Stimulated activated CD8-positive, alpha-beta memory T cell treated with anti-CD3 and anti-CD28 coated beads, Interleukin-15, amount 100 ng/mL, for 4 hours (primary cell): ENCODE measurements at places on chromosomes 3 and 15.

DNA sequence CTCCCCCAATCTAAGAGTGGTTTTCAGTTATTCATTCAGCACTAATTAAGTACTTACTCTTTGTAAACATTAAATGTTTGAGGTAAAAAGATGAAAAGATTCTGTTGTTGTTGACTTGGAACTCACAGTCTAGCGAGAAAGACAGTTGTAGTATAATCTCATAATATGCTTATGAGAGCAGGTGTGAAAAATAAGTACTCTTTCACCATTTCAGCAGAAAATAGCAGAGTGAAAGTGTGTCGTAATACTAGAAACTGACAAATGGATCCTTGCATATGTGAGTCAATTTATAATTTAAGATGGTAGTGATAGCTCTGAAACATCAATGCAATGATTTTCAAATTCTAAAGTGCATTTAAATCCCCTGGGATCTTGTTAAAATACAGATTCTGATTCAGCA lies 618.8 kb upstream of the CCDC54 start:
- no peak for DNase-seq

DNA sequence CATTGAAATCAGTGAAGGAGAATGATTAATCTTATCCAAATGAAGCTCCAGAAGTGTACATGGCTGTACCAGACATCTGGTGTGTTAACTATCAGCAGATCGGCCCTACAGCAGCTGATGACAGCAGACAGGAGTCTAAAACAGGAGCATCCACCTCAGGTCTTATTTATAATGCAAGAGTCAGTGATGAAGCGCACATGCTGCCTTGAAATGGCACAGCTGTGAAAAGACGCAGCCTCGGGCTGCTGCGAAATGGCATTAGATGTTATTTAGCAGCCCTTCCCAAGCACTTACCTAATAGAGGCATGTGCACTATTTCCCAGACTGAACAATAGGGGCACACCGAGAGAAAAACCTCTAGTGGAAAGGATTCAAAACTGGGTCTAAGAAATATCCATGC lies 472.3 kb upstream of the CBLB start:
- no peak for DNase-seq

DNA sequence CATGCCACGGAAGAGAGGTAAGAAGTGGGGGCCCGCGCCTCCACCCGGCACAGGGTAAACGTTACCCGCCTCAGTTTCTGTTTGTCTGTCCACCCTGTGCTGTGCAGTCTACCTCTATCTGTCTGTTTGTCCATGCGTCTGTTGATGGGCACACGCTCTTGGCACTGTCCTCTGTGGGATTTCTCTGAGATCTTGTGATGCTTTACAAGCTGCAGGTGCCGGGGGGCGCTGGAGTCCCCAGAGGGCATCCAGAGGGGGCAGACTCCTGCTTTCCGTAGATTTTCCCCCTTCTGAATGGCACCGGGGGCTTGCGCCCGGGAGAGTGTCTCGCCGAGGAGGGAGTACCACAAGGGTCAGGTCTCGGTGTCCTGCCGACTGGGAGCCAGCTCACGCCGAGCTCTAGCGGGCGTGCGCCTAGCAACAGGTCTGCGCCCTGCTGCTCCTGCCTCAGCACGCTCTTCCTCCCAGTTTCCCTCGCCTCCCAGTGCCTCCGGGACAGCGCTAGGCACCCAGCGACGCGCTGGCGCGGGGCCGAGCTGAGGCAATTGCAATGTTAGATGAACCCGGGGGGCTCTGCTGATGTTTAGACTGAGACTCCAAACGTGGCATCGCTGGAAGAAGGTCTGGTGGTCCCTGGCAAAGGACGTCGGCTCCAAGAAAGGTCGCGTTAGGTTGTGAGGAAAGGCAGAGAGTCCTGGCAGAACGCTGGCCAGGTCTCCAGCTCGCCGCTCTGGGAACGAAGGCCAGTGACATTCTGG lies 667 bp downstream of the CEMIP start:
- DNase-seq = no peak

GRCh38 chr3:193446965-193447602 lies 68.5 kb upstream of the ATP13A5 start:
- DNase-seq = no peak

GRCh38 chr3:172142864-172143451 lies 103.6 kb downstream of the FNDC3B start:
- DNase-seq = no peak

GRCh38 chr3:194731506-194732073 lies 45.9 kb downstream of the FAM43A start:
- DNase-seq = no peak

GRCh38 chr15:74920456-74920855 lies 13.8 kb upstream of the FAM219B start:
- DNase-seq = no peak

DNA sequence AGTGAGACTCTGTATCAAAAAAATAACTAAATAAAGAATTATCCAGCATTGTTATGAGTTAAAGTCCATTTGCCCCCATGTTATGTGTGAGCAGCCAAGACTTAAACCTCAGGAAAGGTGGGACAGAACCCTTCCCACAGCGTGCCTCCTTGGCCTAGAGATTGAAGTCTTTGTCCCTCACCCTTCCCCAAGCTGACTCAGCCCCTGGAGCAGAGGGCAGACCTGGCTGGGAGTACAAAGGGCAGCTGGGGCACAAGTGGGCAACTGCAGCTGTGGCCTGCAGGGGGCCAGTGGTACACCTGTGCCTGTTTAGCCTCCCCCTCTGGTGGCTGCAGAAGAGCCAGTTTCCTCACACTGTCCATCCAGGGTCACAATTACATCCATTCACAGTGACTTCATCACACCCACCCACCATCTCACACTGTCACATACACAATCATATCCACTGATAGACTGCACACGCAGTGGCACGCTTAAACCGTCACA lies 940 bp upstream of the ACY1 start:
- DNase-seq = no peak

DNA sequence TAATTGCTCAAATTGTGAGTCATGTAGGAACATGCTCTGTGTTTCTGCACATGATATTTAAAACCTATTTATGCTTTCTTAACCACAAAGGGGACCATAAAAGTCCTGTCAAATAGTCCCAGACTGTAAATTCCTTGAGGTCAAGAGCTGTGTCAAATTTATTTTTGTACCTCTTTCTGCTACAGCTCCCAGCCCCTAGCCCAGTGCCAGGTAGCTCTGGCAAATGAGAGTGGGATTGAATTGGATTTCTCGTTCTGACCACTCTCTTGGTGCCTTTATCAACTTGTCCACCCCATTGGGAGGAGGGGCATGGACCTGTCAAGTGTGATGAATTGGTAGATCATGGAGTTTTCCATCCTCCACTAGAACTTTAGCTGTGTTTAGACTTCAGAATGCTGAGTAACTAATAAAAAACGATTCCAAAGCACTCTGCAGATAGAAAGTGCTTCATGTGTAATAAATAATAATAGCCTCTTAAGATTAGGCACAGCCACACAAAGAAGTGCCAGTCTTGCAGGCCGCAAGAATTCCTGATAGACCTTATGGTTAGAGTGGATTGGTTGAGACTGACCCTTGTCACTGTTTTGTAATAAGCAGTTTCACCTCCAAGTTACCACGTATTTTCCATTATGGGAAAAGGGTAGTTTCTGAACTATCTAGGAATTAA lies 120.4 kb downstream of the LPP start:
- DNase-seq = no peak

- DNase-seq = no peak
Measured at GRCh38 chr3:156727519-156728205, 53.3 kb downstream of the TIPARP start.

DNA sequence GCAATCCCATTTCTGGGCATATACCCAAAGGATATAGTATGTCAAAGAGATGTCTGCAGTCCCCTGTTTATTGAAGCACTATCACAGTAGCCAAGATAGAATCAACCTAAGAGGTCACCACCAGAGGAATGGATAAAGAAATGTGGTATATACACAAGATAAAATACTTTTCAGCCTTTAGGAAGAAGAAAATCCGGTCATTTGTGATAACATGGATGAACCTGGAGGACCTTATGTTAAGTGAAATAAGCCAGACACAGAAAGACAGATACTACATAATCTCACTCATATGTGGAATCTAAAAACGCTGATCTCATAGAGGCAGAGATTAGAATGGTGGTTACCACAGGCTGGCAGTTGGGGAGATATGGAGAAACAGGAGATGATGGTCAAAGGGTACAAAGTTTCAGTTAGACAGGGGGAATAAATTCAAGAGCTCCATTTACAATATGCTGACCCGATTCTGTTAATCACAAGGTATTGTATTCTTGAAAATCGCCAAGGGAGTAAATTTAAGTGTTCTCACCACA lies 195.8 kb downstream of the MTHFS start:
- no peak for DNase-seq

DNA sequence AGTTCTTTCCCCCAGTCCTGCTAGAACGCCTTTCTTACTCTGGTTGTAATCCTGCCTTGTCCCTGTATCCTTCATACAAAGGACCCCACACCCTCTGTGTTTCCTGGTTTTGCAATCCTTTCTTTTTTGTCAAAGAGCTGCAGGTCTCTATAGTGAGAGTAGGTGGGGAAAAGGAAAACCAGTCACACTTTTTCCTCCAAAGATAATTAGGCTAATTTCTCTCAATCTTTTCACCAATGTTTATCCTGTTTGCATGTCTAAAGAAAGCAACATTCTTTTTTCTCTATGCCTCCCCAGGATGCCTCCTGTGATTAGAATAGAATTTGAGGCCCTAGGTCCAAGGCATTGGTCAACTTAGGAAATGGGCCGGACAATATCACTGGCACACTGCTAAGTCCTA lies 25.4 kb downstream of the SEMA6D start:
- DNase-seq = no peak

DNA sequence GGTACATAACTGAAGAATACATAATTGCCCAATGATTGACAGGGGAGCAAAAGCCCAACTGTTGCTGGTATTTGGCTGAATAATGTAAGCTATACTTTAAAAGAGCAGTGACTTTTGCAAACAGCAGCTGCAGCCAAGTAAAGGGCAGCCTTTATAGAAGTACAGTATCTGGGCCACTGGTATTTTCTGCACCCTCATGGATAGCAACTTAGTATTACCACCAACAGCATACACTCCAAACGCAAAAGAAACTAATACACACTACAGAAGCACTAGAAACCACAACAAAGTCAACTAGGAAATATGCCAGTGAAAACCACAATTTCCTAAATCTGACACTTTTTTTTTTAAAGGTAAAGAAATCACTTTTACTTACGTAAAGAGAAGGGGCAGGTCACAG lies 206.1 kb downstream of the TIGIT start:
- no peak for DNase-seq

DNA sequence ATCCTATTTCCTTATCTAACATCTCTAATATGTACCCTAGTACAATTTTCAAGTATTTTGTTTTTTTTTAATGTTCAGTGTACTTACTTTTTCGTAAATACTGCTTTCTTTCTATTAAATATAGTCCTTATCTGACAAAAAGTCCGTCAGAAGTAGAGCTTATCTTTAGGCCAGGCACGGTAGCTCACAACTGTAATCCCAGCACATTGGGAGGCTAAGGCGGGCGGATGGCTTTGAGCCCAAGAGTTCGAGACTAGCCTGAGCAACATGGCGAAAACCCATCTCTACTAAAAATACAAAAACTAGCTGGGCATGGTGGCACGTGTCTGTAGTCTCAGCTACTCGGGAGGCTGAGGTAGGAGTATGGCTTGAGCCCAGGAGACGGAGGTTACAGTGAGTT lies 41.1 kb downstream of the USP3 start:
- DNase-seq = no peak
